ENCODE measurements at places on chromosomes 4 and X.

GRCh38 chr4:23747281-23747735 is 142.5 kb downstream of the PPARGC1A start:
- no peak for DNase-seq

DNA sequence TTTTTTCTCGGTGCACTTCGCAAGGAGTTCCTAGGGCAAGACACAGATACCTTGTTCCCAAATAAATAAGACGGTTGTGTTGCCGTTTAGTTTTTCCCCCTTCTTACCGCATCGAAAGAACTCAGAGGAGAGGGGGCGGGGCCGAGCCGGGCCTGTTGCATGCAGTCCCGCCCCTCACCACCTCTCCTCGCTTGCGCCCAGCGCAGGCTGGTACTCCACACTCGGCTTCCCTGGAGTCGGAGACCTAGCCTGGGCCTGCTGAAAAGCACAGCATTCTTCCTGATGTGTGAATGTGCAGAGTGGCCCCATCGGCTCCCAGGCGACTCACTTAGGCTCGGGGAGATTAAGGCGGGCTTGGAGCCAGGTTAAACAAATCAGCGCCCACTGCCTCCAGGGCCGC is 26.1 kb upstream of the VMA21 start:
- DNase-seq = no peak

- DNase-seq = no peak
Measured at GRCh38 chr4:78477276-78477675, 74.3 kb upstream of the ANXA3 start.

DNA sequence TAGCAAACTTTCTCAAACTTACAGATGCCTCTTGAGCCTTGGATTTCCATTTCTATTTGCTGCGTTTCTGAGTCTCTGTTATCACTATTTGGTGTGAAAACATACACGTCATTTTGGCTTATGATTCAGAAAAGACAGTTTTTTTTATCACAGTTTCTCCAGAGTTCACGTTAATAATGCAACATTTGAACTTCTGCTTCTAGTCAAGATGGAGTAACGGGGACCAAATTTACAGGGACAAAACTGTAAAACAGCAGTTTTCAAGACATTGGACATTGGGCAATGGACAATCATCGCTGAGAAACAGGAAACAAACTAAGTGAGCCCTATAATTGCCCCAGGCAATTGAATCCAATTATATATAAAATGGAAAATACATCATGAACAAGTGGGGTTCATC is 36.2 kb upstream of the TASL start:
- DNase-seq = no peak

DNA sequence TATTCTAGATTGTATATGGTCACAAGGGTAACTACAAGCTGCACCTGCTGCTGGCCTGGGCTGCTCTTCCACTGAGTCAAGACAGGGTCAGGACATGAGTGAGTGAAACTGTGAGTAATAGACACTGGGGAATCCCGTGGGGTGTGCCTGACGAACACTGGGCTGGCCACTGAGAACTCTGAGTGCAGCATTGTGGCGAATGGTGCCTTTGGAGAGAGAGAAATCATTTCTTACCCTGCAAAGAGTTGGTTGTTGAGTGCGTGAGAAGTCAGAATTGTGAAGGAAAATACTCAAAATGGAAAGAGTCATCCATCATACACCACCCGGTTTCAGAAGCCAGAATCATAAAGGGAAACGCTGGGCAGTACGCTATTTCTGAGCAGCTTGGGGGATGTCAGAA is 43.1 kb upstream of the LSM6 start:
- DNase-seq = no peak

DNA sequence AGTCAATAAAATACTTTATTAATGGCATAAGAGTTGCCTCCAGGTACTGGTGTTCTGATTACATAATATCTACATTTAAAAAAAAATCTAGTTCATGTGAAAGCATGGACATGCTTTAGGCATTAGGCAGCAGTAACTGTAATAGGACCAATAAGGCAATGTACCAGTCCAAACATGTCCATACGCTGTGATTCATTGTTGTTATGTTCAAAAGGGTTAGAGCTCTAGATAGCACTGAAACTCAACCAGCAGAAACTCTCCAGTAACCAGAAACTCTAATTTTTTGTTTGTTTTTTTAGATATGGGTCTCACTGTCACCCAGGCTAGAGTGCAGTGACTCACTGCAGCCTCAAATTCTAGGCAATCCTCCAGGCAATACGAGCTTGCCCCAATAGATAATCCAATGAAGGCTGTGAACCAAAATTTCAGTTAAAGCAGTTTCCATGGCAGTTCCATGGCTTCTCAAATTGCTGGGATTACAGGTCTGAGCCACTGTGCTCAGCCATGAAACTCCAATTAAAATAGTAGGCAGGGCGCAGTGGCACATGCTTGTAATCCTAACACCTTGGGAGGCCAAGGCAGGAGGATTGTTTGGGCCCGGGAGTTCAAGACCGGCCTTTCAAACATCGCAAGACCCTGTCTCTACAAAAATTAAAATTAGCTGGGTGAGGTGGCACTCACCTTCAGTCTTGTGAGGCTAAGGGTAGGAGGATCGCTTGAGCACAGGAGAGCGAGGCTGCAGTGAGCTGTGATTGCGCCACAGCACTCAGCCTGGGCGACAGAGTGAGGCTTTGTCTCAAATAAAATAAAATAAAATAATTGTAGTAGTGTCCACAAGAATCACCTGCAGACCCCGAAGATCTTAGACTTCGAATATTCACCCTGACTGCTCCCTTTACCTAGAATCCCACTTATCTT is 36.3 kb downstream of the MGARP start:
- no peak for DNase-seq

DNA sequence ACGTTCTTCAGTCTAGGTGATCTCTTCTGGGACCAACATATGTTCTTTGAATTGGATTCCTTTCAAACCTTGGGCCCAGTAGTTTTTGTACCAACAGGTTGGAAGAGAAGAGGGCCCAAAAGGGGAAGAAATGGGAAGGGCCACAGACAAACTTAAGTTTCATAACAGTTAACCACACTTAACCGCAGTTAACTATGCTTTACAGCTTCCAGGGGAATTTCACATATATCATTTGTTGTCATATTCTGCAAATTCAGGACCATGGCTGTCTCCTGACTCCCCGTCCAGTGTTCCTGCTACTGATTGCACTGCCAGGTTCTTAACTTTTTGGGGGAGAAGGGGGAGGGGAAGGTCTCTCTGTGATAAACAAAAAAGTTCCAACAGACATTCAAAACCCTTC is 34.6 kb downstream of the RTL5 start:
- no peak for DNase-seq

DNA sequence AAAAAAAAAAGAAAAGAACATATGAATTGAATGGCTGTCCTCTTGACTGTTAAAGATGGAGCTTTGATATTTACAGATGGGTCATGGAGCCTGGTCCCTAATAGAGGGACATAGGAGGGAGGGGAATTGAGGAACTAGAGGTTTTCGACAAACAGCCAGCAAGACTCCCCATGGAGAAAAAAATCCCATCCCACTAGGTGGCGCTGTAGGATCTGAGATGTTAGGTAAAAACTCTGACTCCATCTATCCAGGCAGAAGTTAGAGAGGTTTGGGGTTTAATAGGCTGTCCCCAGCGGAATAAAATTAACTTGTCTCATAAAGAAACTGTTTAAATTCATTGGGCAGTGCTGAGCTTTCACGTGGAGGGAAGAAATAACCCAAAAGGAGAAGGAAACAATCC is 45.9 kb downstream of the HMGB2 start:
- peak; percentile 64 for DNase-seq

GRCh38 chr4:169253904-169254303 is 16.9 kb downstream of the SH3RF1 start:
- DNase-seq = no peak

DNA sequence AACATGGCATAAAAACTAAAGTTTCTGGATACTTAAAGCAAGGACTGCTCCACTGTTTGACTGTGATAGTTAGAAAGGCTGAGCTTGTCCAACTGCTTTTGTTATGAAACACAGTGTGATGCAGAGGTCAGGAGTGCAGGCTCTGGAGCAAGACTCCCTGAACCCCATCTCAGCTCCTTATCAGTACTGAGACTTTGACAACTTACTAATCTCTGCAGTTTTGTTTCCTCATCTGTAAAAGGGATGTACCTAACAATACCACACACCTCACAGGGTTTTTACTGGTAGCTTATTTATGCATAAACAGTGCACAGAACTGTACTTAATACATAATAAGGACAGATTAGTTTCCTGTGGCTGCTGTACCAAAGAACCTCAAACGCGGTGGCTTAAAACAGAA is 804.3 kb downstream of the FSTL5 start:
- DNase-seq = no peak

GRCh38 chr4:42483426-42484379 is 86.4 kb downstream of the SHISA3 start:
- no peak for DNase-seq

DNA sequence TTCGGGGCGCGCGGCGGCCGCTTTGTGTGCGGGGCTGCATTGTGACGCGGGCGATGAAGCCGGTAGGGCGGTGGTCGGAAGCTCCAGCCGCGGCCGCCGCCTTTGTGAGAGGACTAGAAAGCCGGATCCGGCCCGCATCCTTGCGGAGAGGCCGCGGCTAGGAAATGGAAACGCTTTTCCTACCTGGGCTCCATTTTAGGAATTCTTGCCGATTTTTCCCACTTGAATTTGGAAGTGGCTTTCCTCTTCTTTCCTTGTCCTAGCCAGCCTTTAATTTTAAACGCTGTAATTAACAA is 708 bp downstream of the TMSB4X start:
- no peak for DNase-seq
